ENCODE measurements at places on chromosomes 11 and 22. TPM values are rescaled to one million over a fixed set of nuclear protein-coding genes. Genes with fewer than 3 reads are reported as not detected.

DNA sequence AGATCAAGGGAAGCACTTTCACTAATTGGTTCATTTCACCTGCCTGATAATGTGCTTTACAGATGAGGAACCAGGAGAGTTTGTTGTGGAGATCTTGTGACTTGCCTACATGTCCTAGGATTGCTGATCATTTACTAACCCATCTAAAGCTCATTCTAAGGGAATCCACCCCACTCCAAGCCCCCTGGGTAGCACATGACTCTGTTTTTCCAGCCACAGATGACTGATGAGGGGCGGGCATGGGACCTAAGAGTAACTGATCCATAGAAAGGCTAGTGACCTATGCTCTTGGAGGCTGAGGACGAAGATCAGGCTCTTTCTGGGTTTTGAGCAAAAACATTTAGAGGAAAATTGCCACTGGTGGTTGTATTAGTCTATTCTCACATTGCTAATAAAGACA, 378.1 kb downstream of the CADM1 start:
- no peaks in the 10 kb centered on the region for H3K36me3 ChIP-seq
- H3K4me3 ChIP-seq = no peak overlapping the region
- DNase-seq = no peak
- H3K4me1 ChIP-seq = peaks cover 8% of the 10 kb centered on the region
- H3K27ac ChIP-seq = no peak overlapping the region
- H3K27me3 ChIP-seq = no peaks in the 10 kb centered on the region

MS4A4A gene
- not detected for total RNA-seq

DNA sequence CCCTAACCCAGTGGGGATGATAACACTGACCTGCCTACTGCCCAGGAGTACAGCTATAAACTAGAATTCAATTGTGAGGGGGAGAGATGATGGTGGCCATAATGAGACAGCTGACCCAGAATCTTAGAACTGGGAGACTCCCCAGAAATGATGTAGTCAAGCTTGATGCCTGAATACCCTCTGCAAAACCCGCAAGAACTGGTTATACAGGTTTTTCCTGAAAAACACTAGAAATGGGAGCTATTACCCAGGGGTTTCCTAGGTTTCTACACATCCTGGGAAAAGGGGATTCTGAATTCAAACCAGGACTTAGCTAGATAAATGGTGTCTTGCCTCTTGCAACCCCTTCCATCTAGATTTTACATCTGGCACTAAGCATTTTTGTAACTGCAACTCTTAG, 113.8 kb upstream of the NARS2 start:
- H3K36me3 ChIP-seq = peaks cover 3% of the 10 kb centered on the region
- H3K27ac ChIP-seq = peak overlapping the region; percentile 23
- DNase-seq = no peak
- no peak overlapping the region for H3K4me3 ChIP-seq
- no peaks in the 10 kb centered on the region for H3K27me3 ChIP-seq

GRCh38 chr11:118735203-118735602, 55.8 kb upstream of the TREH start:
- H3K27ac ChIP-seq = peak overlapping the region; percentile 53
- peaks cover 70% of the 10 kb centered on the region for H3K36me3 ChIP-seq
- no peak overlapping the region for H3K4me3 ChIP-seq
- H3K4me1 ChIP-seq = peaks cover 28% of the 10 kb centered on the region
- peaks cover 5% of the 10 kb centered on the region for H3K27me3 ChIP-seq

- no peaks in the 10 kb centered on the region for H3K27me3 ChIP-seq
- H3K36me3 ChIP-seq = no peaks in the 10 kb centered on the region
- no peaks in the 10 kb centered on the region for H3K4me1 ChIP-seq
- DNase-seq = peak; percentile 64
- H3K4me3 ChIP-seq = no peak overlapping the region
- H3K27ac ChIP-seq = no peak overlapping the region
Observed at GRCh38 chr11:8365216-8365941, 101.7 kb upstream of the LMO1 start.

GRCh38 chr11:15816260-15816871, 540.0 kb downstream of the SOX6 start:
- H3K36me3 ChIP-seq = no peaks in the 10 kb centered on the region
- H3K4me3 ChIP-seq = no peak overlapping the region
- H3K4me1 ChIP-seq = no peaks in the 10 kb centered on the region
- no peaks in the 10 kb centered on the region for H3K27me3 ChIP-seq
- no peak overlapping the region for H3K27ac ChIP-seq
- no peak for DNase-seq

- DNase-seq = no peak
- H3K27me3 ChIP-seq = peaks cover 11% of the 10 kb centered on the region
- no peak overlapping the region for H3K27ac ChIP-seq
Observed at GRCh38 chr11:1823376-1824220, 11.2 kb upstream of the SYT8 start.

DNA sequence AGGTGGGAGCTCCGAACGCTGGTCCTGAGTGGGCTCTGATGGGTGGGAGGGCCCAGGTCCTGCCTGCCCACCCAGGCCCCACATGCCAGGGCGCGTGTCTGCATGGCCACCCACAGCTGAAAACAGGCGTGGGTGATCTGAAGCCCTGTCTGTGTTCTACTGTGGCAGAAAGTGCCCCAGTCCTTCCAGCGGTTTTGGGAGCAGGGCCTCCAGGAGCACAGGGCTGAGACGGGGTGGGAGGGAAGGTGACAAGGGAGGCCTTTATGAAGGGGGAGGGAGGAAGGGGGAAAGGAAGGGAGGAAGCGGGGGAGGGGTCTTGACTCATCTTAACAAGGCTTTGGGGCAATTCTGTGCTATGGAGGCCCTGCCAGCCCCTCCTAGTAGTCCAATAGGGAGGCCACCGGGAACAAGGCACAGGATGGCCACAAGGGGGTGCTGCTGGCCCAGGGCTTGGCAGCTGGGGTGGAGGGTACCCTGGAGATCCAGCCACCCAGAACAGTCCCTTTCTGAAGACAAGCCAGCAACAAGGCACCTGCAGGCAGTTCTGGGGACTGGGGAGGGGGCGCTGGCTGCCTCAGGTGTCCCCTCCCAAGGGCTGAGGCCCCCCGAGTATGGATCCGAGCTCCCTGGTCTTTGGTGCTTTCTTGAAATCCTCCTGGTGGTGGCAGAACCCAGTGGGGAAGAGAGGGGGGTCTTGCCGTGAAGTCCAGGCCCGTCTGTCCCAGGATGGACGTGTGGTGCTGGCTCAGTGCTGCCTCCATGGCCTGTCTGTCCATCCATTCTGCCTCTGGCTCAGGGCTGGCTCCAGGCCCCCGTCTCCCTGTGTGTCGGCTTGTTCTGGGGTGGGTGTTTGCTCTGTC, 6.3 kb upstream of the FADS3 start:
- H3K4me3 ChIP-seq = no peak overlapping the region
- H3K36me3 ChIP-seq = no peaks in the 10 kb centered on the region
- H3K27me3 ChIP-seq = no peaks in the 10 kb centered on the region
- peaks cover 9% of the 10 kb centered on the region for H3K4me1 ChIP-seq

DNA sequence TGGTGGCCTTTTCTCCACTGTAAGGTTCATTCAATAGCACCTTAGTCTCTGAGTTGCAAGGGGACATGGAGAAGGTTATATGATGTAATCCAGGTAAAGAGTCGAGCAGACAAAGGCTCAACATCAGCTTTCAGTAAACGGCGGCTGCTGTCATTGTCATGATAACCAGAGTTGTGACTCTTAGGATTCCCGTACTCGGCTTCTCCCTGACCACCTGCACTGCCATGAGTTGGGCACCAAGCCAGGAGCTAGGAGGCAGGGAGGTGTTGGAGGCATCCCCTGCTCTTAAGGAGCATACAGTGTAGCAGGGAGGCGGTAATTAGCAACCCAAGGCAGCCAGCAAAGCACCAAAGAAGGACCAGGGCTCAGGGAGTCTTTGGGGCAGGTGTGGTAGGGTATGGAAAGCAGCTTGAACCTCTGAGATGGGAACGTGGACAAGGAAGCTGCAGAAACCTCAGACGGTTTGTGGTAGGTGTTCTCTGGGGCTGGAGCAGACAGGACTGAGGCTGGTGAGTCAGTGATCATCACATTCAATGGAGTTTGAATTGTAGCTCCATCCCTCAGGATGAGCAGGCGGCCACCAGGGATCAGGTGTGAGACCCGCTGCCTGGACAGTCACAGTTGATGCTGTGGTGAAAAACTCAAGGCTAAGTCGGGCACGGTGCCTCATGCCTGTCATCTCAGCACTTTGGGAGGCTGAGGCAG, 31.7 kb downstream of the LIF start:
- H3K4me1 ChIP-seq = peaks cover 20% of the 10 kb centered on the region
- peaks cover 3% of the 10 kb centered on the region for H3K27me3 ChIP-seq
- H3K36me3 ChIP-seq = no peaks in the 10 kb centered on the region
- no peak for DNase-seq
- no peak overlapping the region for H3K4me3 ChIP-seq

C11orf71 gene
- total RNA-seq = 7.3 TPM

DNA sequence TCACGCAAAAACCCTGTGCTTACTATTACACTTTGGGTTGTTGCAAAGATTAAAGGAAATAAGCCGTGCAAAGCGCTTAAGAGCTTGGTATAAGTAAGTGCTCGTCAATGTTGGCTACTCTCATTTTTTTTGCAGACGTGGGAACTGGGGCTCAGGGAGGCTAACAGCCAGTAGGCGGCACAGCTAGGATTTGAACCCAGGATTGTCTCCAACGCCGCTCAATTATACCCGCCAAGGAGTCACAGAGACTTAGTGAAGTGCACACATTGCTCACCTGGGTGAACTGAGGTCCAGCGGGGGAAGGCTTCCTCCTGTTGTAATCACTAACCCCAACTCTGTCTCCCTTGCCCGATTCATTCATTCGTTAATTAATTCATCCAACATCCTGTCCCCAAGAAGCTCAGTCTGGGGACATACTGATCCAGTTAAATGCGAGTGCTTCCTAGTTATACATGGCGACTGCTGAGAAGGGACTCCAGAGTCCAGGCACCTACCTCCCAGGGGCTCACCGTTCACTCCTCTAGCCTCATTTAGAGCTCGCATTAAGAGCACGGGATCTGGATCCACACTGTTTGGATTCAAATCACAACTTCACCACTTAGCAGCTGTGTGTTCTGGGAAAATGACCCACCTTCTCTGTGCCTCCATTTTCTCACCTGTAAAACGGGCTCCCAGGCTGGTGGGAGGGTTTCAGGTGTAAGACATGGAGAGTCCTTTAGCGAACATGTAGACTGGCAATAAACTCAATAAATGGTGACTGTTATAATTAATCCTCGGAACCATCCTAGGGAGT, 838 bp upstream of the MTFP1 start:
- H3K4me1 ChIP-seq = peaks cover 32% of the 10 kb centered on the region
- H3K36me3 ChIP-seq = peaks cover 32% of the 10 kb centered on the region
- DNase-seq = no peak
- H3K4me3 ChIP-seq = peak overlapping the region; percentile 83
- H3K27ac ChIP-seq = peak overlapping the region; percentile 99

GRCh38 chr11:67373648-67374570, 511 bp upstream of the CLCF1 start:
- H3K27ac ChIP-seq = no peak overlapping the region
- peak overlapping the region; percentile 88 for H3K4me3 ChIP-seq
- peak; percentile 77 for DNase-seq

SYNGR1 gene
- 35.3 TPM for total RNA-seq

- H3K27me3 ChIP-seq = peaks cover 4% of the 10 kb centered on the region
- no peak overlapping the region for H3K4me3 ChIP-seq
- peaks cover 22% of the 10 kb centered on the region for H3K36me3 ChIP-seq
Observed at GRCh38 chr22:16955081-16955480, 52.9 kb downstream of the GAB4 start.

DNA sequence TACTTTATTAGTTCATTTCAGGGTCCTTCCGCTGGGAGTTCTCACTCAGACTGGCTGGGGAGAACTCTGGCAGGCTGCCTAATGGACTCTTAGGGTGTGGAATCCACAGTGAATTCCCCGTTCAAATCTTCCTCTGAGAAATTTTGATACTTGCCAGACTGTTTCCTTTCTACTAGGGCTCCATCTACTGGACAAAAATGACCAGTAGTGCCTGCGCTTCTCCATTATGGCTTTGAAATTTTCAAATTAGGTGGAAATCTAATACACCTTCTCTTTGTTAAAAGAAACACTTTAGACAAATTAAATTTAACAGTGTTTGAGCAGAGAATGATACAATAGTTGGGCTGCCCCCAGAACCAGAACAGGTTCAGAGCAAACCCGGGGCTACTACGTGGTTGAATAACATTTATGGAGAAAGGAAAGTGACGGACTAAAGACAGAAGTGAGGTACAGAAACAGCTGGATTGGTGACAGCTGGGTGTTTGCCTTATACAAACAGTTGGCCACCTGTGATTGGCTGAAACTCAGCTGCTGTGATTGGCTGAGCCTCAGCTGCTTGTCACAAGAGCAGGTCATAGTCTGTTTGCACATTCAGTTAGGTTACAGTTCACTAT, 52.9 kb upstream of the FDX1 start:
- no peak overlapping the region for H3K27ac ChIP-seq
- H3K27me3 ChIP-seq = no peaks in the 10 kb centered on the region
- H3K36me3 ChIP-seq = no peaks in the 10 kb centered on the region
- no peak overlapping the region for H3K4me3 ChIP-seq
- peaks cover 12% of the 10 kb centered on the region for H3K4me1 ChIP-seq
- DNase-seq = peak; percentile 22

GRCh38 chr11:63869683-63870082, 30.8 kb downstream of the MARK2 start:
- peaks cover 71% of the 10 kb centered on the region for H3K4me1 ChIP-seq
- no peaks in the 10 kb centered on the region for H3K27me3 ChIP-seq
- no peak for DNase-seq
- H3K27ac ChIP-seq = peak overlapping the region; percentile 83
- H3K36me3 ChIP-seq = no peaks in the 10 kb centered on the region

GRCh38 chr11:68839911-68840641, 1.6 kb downstream of the CPT1A start:
- no peaks in the 10 kb centered on the region for H3K36me3 ChIP-seq
- H3K4me3 ChIP-seq = peak overlapping the region; percentile 75
- H3K4me1 ChIP-seq = peaks cover 48% of the 10 kb centered on the region
- H3K27ac ChIP-seq = peak overlapping the region; percentile 84

MCHR1 gene
- total RNA-seq = 0.57 TPM

OR52I2 gene
- not detected for total RNA-seq

TMEM45B gene
- total RNA-seq = 0.59 TPM

GRCh38 chr11:1694846-1695547, 2.0 kb upstream of the KRTAP5-6 start:
- no peak overlapping the region for H3K27ac ChIP-seq
- no peaks in the 10 kb centered on the region for H3K36me3 ChIP-seq
- DNase-seq = no peak
- no peak overlapping the region for H3K4me3 ChIP-seq
- peaks cover 22% of the 10 kb centered on the region for H3K27me3 ChIP-seq

GRCh38 chr11:78313181-78313795, 104.3 kb downstream of the GAB2 start:
- H3K4me1 ChIP-seq = peaks cover 3% of the 10 kb centered on the region
- no peak for DNase-seq
- H3K27ac ChIP-seq = no peak overlapping the region

DGCR6 gene
- total RNA-seq = 2.4 TPM

Data from WTC11 (cell line).